NCI-H1417 (cell line): ENCODE measurements at places on chromosomes 16 and 17.

GRCh38 chr16:1101573-1102332 lies 5.7 kb upstream of the C1QTNF8 start:
- peak; percentile 49 for DNase-seq

DNA sequence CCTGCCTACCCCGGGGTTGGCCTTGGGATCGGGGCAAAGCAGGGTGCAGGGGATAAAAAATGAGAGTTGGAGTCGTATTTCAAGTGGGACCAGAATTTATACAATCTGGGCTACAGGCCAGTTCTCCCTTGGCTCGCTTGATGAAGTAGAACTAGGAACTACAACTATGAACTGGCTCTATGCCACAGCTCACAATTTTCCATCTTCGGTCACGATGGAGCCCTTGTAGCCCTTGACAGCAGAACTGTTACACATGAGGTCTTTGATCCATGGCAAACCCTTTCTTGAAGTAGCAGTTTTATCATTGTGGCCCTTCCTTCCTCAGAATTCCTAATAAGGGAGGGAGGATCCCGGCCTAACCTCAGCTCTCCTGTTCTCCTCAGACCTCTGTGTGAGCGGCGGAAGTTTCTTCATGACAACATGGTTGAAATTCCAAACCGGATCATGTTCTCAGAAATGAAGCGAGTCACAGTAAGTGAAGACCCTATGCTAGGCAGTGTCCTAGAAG lies 17.1 kb downstream of the LIG3 start:
- DNase-seq: no peak

GRCh38 chr17:49784636-49785035 lies 3.8 kb upstream of the KAT7 start:
- DNase-seq: no peak

- DNase-seq: no peak
Observed at GRCh38 chr17:57898487-57899311, 48.9 kb upstream of the MRPS23 start.

- no peak for DNase-seq
Observed at GRCh38 chr17:73301369-73301768, 10.4 kb downstream of the CDC42EP4 start.

GRCh38 chr17:7831233-7831632 lies 2.8 kb upstream of the KDM6B start:
- DNase-seq: no peak

- no peak for DNase-seq
Observed at GRCh38 chr16:75573955-75574354, 7.8 kb downstream of the GABARAPL2 start.

- peak; percentile 80 for DNase-seq
Observed at GRCh38 chr16:4272114-4272956, 488 bp downstream of the TFAP4 start.

GRCh38 chr17:8869114-8869815 lies 1.8 kb upstream of the PIK3R6 start:
- no peak for DNase-seq

GRCh38 chr16:4847774-4848587 lies 700 bp downstream of the UBN1 start:
- DNase-seq: peak; percentile 46

- DNase-seq: no peak
Observed at GRCh38 chr17:80294210-80294609, 33.6 kb downstream of the RNF213 start.

DNA sequence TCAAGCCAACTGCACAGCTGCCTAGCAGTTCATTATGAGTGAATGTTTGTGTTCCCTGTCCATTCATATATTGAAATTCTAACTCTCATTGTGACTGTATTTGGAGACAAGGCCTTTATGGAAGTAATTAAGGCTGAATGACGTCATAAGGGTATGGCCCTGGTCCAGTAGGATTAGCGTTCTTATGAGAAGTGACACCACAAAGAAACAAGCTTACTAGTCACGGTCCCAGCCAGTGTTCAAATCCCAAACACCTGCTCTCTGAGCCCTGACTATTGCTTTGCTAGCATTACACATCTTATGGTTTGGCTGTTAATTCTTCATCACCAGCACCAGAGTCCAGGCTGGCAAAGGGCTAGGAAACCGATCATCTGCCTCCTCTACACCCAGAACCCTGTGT lies 2.2 kb downstream of the ZNF668 start:
- DNase-seq: no peak

- peak; percentile 82 for DNase-seq
Observed at GRCh38 chr16:57619606-57620334, 8.7 kb upstream of the ADGRG1 start.

- no peak for DNase-seq
Observed at GRCh38 chr16:25063102-25063501, 47.9 kb upstream of the ARHGAP17 start.

DNA sequence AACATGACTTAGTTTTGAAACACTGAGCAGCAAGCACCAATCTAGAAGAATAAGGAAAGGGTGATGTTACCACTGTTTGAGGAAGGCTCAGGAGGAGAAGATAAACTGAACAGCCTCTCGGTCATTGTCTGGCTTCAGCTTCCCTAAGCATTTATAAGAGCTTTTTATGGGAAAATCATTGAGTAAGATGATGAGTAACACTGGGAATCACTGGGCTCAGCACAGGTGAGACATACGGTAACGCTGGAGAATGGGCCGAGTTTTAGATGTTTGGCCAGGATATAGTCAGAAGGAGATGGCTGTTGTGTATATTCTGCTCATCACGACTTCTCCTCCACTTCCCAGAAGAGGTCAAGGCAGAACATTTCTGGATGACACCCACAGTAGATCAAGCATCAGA lies 42.2 kb upstream of the ALOX12 start:
- no peak for DNase-seq

DNA sequence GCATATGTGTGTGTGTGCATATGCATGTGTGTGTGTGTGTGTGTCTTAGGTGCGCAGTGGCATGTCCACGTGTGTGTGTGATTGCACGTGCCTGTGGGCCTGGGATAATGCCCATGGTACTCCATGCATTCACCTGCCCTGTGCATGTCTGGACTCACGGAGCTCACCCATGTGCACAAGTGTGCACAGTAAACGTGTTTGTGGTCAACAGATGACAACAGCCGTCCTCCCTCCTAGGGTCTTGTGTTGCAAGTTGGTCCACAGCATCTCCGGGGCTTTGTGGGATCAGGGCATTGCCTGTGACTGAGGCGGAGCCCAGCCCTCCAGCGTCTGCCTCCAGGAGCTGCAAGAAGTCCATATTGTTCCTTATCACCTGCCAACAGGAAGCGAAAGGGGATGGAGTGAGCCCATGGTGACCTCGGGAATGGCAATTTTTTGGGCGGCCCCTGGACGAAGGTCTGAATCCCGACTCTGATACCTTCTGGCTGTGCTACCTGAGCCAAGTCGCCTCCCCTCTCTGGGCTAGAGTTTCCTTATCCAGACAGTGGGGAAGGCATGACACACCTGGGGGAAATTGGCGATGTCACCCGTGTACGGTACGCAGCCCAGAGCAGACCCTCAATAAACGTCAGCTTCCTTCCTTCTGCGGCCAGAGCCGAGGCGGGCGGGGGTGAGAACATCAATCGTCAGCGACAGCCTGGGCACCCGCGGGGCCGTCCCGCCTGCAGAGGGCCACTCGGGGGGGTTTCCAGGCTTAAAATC lies 47.6 kb downstream of the IL21R start:
- no peak for DNase-seq

DNA sequence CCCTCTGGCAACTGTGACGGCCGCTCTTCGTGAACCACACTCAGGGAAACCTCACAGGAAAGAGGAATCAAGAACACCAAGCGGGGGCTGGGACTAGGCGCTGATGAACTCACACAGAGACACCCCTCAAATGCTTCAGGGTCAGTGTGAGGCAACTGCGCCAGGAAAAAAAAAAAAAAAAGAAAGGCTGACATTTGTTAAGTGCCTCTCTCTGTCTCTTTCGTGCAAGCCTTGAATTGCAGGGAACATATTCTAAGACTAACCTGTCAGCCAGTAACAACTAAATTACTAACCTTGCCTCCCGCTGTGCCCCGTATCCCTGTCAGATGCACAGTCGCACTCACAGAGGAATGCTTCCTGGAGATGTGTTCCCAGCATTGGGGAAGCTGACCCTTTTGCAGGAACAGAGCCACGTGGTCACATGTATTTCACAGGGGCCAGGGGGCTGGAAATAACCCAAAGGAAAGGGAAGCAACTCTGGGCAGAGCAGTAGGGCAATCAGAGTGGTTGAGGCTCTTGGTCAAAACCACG lies 247.8 kb downstream of the XYLT1 start:
- no peak for DNase-seq

GRCh38 chr17:37831986-37832385 lies 87.1 kb upstream of the HNF1B start:
- DNase-seq: peak; percentile 25

DNA sequence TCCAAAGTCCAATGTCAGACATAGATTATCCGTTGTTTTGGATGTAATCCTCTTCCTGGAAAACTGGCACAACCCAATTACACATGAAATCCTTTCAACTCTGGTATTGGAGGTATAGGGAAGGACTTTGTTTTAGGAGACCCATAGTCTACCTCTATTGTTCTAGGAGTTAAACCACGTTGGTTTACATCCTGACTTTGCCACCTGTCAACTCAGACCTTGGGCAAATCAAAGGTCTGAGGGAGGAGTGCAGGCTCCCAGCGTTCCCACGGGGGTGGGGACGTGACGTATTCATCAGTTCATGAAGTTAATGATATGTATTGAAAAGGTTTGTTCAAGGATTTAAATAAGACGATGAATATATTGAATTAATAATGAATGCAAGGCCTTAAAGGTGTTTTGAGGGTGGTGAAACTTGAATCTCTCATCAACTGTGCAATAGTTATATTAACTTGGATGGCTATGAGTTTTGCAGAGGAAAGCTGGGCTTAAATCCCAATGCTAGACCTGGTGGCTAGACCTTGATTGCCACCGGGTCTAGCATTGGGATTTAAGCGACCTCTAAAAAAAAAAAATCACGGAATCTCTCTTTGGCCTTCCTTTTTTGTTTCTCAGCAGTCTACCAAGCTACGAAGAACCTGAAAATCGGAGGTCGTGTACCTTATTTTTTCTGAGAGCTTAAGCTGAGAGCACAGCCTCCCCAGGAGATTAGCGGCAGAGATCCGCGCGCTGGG lies 744 bp upstream of the NF1 start:
- no peak for DNase-seq

DNA sequence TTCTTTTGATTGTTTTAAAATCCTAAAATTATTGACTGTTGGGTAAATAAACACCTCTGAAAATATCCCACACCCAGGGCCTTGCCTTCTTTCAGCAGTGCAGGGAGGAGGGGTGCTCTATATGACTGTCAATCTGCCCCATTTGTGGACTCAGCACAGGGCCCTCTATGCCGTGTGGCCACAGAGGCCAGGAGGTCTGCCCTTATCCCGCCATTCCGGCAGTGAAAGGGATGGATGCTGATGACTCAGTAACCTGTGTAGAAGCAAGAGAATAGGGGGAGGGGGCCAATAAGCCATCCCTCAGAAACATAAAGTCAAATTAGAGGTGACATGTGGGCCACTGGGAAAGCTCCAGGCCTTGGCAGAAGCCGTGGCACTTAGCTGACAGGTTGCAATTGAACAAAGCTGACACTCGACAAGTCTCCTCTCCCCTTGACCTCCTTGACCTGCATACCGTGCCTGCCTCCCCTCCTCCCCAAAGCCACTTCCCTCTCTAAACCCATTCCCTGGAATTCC lies 281.4 kb upstream of the DYNLRB2 start:
- no peak for DNase-seq

- no peak for DNase-seq
Observed at GRCh38 chr17:15492791-15493692, 25.6 kb upstream of the CDRT4 start.

GRCh38 chr16:3098459-3099394 lies at the start of gene ZSCAN10:
TSS of gene ZSCAN10 (minus strand) at chr16:3099294. CDS start at chr16:3092937, 6,357 bp downstream.
- DNase-seq: no peak

DNA sequence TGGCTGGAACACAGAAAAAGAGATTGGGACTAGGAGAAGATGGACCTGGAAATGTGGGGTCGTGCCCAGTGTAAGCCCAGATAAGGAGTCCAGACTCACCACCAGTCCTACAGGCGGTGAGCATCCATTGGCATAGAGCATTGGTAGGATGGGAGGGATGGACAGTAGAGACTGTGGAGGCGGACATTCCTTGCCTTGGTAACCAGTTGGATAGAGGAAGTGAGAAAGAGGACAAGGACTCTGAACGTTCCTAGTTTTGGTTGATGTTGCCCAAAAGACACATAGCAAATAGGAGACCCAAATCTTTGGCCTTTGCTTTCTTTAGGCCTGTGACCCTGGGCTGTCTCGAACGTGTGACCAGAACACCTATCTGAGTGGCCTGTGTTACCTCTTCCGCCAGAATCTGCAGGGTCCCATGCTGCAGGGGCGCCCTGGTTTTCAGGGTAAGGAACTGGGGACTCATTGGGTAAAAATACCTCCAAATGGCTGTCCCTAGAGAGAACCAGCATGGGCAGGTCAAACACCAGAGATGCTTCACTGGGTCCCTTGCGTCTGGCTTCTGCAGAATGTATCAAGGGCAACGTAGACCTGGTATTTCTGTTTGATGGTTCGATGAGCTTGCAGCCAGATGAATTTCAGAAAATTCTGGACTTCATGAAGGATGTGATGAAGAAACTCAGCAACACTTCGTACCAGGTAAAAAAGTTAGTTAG lies 6.4 kb downstream of the ITGAL start:
- DNase-seq: no peak

GRCh38 chr17:74387365-74388218 lies 20.3 kb downstream of the GPR142 start:
- no peak for DNase-seq

DNA sequence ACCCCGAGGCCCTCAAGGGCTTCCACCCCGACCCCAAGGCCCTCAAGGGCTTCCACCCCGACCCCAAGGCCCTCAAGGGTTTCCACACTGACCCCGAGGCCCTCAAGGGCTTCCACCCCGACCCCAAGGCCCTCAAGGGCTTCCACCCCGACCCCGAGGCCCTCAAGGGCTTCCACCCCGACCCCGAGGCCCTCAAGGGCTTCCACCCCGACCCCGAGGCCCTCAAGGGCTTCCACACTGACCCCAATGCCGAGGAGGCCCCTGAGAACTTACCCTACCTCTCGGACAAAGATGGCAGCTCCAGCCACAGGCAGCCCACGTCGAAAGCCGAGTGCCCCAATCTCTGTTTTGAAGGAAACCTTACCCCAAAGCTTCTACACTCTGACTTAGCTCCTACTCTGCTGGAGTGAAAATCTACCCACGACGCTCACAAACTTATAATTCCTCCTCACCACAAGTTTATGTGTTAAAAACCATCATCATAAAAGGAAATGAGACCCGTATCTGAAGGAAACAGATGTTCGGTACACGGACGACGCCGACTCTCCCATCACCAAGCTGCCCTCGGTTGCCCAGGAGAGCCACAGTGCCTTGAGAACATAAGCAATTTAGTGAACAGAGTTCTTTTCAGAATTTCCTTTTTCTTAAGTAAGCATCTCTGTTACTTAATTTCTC lies 61.2 kb upstream of the RPH3AL start:
- no peak for DNase-seq

- DNase-seq: no peak
Observed at GRCh38 chr16:60605176-60605575, 1431.1 kb downstream of the CDH8 start.

GRCh38 chr17:5628262-5628661 lies 44.0 kb upstream of the NLRP1 start:
- no peak for DNase-seq

GRCh38 chr17:27793906-27794569 lies 6.3 kb downstream of the NOS2 start:
- peak; percentile 55 for DNase-seq
